ENCODE measurements at places on chromosomes 3 and 15.

- DNase-seq = no peak
These were observed 4.8 kb downstream of the ADAMTSL3 start for GRCh38 chr15:83658430-83659416.

GRCh38 chr3:115279939-115280338, 132.9 kb upstream of the ZBTB20 start:
- DNase-seq = no peak

DNA sequence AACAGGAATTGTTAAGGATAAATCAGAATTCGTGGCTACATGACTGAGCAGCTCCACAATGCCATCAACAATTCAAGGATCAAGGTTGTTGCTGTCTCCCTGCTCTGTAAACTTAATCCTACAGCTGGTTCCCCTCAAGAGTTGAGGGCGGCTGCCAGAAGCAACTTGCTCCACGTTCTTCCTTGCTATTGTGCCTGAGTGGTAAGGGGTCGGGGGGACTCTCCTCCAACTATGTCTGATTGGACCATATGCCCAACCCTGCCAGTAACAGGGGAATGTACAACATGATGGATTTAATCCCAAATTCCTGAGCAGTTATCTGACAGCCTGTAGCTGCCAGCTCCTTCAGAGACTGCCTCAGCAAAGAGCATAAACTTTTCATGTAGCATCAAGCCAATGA, 37.9 kb upstream of the MECOM start:
- DNase-seq = no peak

- DNase-seq = peak; percentile 43
These were observed 2.9 kb downstream of the GNAT1 start for GRCh38 chr3:50194128-50194902.

GRCh38 chr3:55742832-55743136, 255.7 kb upstream of the WNT5A start:
- no peak for DNase-seq

- no peak for DNase-seq
These were observed 304.9 kb downstream of the FGF12 start for GRCh38 chr3:192422321-192422996.

- no peak for DNase-seq
These were observed 298.5 kb downstream of the GBE1 start for GRCh38 chr3:81462921-81463320.

DNA sequence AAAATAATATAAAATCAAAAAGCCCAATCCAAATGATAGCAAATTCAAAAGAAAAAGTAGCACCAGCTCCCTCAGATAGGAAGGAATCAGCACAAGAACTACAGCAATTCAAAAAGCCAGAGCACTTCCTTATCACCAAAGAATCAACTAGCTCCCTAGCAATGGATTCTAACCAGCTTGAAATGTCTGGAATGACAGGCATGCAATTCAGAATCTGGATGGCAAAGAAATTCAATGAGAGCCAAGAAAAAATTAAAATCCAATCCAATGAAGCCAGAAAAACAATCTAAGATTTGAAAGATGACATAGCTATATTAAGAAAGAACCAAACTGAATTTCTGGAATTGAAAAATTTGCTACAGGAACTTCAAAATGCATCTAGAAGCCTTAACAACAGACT, 1334.4 kb upstream of the ALCAM start:
- no peak for DNase-seq

DNA sequence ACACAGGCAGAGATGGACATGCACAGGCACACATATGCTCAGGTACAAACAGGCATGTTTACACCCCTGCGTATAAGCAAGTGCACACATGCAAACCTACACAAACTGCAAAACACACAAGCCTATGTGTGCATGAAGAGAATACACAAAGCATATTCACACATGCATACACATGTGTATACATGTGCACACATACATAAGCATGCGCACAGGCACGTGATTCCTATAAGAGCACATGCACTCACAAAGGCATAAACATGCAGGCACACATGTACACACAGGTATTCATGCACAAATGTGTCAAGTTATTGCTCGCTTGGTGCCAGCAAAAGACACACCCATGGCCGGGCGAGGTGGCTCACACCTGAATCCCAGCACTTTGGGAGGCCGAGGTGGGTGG, 1.4 kb upstream of the GNAT1 start:
- no peak for DNase-seq

DNA sequence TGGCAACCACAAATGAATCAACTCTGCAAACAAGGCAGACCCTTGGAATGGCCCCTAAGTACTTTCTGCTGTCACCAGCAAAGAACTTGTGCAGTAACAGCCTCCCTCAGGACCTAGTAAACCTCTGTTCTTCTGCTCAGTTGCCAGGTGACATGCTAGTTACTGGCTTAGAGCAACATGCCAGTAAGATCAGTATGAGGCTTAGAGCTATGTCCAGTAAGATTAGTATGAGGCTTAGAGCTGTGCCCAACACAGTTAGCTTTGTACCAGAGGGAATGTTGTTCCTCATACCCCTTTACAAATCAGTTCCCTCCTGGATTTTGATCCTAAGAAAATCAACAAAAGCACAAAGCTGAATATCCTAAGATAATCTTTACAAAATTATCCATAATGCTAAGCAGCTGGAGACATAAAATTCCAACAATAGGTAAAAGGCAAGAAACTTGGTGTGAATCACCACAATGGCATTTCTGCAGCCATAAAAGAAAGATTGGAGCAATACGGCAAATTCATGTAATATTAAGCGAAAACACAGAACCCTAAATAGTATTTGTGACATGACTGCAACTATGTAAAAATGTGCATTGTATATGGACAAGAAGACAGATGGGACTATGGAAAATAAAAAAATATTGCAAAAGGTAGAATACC, 107.3 kb upstream of the LPP start:
- DNase-seq = no peak

DNA sequence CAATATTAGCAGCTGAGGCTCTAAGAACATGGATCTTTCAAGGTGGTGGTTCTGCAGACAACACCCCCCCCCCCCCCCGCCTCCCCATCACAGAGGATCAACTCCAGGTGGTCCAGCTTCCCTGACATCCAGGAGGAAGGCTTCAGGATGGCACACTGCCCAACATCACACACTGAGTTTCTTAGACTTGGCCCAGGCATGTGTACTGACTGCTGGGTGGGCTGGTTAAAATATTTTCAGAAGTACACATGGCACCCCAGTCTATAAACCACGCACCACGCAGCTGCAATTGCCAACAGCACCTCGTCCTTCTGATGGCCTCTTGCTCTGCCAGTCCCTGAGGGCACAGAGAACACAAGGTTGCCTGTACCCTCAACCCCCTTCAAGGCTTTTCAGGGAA, 22.1 kb downstream of the SRPRB start:
- DNase-seq = no peak

DNA sequence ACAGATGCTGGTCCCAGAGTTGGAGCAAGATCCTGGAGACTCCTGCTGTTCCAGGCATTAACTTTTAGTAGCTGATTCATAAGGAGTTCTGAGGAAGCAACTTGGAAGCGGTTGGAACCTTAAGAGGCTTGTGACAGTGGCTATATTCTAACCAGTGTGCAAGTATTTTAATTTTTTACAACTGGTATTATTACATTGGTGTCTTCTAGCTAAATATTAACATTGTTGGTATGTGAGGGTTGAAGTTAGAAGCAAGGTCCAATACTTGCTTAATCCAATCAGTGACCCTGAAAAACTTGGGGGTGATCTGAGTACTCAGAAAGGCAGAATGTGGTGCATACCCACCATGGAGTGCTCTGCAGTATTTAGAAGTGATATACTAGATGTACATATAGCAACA, 1.5 kb upstream of the OR4F15 start:
- DNase-seq = no peak

DNA sequence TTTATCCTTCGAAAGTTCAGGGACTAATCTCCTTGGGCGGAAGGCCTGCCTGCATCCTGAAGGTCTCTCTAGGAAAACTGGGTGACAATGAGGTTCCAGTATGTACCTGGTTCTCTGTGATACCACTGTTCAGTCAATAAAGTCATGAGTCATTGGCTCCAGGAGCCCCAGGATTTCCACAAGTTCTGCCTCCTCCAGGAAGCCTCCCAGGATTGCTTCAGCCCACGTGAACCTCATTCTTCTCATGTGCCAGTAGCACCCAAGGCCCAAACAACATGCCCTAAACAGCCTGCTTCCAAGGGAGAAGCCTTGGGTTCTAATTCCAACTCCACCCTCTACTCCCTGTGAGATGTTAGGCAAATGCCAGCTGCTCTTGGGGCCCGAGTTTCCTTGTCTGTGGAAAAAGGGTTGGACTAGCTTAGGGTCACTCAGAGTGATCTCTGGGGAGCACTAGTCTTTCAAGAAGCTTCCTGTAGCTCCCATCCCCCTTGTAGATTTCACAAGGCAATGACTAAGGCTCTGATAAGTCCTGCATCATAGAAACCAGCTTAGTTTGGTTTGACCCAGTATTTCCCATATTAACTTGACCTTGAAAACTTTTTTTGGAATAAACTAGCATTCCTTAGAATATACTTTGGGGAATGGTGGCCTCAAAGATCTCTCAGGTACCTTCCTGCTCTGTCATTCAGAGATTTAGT, 118.3 kb upstream of the ATP2B2 start:
- no peak for DNase-seq

DNA sequence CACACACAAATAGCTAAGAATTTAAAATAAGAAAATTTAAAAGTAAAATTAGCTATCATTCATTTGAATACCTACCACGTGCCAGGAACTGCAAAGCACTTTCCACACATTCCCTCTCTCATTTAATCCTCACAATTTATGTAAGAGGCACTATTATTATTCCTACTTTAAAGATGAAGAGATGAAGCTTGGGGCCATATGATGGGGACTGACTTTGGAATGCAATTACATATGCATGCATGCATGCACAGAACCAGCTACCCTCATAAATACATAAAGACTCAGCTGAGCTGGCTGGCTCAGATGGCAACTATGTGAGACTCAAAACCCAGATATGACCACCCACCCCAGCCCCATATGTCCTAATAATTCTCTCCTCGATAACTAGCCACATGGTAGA, 31.7 kb upstream of the THUMPD3 start:
- no peak for DNase-seq

DNA sequence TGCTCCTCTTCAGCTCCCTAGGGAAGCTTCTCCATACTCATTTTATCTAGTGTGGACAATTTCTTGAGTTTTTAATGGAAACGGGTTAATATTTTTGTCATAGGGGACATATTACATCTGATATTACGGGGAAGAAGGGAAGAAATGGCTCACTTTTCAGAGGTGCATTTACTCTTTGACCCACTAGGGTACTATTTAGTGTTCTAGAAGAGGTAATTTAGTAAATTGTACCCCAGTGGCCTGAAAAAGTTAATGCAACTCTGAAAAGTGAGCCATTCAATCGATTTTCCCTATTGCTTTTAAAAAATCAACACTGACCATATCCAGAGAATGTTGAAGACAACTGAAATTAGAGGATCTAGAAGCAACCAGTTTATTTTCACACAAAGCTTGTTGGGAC, 71.2 kb downstream of the MAP2K5 start:
- DNase-seq = no peak

DNA sequence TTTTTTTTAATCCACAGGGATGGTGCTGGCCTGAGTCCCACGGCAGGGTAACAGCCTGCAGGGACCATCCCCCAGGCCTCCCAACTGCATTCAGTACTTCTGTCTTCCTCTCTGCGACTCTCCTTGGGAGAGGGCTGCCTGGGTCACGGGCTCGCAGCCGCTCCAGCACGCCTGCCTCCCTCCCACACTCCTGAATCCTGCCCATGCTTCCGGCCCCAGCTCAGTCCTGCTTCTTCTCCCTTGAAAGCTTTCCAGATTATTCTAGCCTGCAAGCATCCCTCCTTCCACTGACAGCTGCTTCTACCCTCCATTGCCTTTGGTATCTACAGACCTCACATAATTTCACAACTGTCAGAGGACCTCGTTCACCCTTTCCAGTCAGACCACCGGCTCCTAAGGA, 32.4 kb downstream of the MEGF11 start:
- no peak for DNase-seq

GRCh38 chr15:39856357-39856756, 63.7 kb downstream of the GPR176 start:
- DNase-seq = no peak

DNA sequence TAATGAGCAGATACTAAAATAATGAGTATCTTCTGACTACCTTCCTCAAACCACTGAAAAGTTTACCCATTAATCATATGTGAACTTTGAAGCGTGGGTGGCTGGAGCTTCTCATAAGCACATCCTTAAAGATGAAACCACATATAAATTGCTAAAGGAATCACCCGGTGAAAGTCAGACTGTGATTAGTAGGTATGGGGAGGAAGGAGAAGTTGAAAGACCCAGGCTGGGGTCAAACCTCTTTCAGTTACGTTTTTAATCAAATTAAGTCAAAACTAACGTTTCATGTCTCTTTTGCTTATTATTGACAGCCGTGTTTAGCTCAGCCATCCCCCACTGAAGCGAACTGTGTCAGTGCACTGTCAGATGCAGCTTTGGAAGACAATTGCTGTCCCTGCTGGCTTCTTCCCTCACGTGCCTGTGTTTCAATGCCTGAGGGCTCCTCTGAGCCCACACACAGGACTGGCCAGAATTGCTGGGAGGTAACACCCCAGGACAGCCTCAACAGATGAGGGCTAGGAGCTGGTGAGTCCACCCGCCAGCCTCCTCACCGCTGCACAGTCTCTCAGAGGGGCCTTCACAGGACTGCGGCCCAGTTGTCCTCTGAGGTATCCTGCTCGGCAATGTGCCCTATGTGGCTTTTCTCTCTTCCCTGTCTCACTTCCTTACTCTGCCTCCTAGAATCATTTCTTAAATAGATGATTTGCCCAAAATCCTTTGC, 29.3 kb upstream of the SH3BP5 start:
- no peak for DNase-seq

DNA sequence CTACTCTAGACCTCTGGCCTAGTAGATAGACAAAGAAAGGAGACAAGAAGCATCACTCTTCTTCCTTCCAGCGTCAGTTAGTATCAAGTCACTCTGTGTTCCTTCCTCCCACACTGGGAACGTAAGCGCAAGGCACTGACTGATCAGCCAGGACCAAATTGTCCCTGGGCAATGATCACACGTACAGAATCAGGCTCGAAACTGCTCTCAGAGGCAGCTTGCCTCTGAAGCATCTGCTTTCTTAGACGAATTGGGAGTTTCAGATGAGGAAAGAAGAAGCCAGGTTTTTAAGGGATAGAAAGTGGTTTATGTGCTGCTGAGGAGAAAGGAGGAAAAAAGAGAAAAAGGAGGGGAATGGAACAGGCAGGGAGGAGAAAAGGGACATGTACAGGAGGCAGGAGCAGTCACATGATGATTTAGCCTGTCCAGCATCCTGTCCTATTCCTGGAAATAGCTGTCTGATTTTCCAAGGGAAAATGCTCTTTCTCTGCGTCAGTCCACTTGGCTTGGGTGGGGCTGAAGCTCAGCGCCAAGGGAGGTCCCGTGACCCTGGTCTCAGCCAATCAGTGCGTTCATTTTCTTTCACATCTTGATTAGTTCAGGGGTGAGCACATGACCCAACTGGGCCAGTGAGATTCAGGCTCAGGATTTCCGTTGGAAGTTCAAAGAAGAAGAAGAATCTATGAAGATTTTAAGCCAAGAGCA, 102.0 kb upstream of the PRICKLE2 start:
- DNase-seq = no peak

All from GDM1 (cell line).